ENCODE measurements at places on chromosomes 5 and 9.

DNA sequence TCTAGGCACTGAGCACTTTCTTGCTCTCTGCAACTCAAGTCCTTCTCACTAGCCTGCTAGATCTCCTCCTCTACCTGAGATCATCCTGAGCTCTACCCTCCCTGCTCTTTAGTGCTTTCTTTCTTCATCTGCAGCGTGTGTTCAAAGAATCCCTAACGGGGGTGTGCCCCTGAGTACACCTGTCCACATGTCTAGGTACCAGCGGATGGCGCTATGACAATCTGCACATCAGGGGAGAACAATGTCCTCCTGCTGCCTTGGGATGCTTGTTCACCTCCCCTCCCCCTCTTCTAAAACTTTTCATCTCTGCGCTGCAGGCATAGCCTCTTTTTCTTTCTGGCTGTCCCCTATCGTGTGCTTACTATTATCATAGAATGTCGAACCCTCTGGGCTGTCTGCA is 42.7 kb downstream of the PTPN3 start:
- no peak for DNase-seq

GRCh38 chr5:181200816-181201215 is 4.2 kb downstream of the TRIM7 start:
- no peak for DNase-seq

- no peak for DNase-seq
Measured at GRCh38 chr9:17472126-17472525, 106.7 kb upstream of the SH3GL2 start.

DNA sequence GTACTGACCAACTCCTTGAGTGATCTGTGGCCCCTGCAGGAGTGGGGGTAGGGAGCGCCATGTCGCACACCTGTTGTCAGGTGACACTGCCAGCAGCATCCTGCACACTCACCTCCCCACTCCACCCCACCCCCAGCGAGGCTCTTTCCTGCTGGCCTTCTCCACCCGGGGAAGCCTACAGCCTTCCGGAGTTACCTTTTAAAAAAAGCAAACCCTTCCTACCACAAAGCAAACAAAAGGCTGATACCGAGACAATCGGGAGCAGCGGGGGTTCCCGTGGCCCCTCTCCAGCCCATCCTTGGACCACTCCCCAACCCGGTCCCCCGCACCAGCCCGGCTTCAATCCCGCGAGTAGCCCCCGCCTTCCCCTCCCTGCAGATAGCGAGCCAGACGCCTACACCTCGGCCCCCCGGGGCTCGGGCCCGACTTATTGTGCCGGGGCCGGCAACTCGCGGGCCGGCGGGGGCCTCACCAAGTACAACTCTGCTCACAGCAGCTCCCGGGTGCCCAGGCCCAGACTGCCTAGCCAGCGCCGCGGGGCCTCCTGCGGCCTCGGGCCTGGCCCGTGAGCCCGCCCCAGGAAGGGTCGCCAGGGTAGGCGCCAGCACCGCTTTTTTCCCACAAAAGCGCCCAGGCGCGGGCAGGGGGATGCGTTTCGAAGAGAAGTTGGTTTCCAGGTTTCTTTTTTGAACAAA is 724 bp downstream of the MACROH2A1 start:
- peak; percentile 54 for DNase-seq

GRCh38 chr5:158780656-158781237 is 319.0 kb downstream of the EBF1 start:
- DNase-seq: no peak

- no peak for DNase-seq
Measured at GRCh38 chr5:166324372-166324771, 1967.1 kb upstream of the WWC1 start.

DNA sequence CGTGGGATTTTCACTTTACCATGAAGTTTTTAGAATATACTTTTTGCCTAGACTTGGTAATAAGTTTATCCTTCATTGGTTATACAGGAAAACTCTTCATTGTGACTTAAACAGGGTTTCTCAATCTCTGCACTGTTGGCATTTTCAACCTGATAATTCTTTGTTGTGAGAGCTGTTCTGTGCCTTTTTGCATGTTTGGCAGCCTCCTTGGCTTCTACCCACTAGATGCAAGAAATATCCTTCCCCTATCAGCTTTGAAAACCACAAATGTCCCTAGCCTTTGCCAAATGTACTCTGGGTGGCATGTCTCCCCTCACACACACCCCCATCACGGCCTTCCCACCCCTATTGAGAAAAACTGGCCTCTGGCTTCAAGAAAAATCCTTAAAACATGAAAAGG is 180.9 kb downstream of the ESM1 start:
- DNase-seq: no peak

GRCh38 chr9:26973989-26974388 is 17.8 kb downstream of the IFT74 start:
- no peak for DNase-seq

GRCh38 chr9:136185066-136185465 is 19.9 kb downstream of the LHX3 start:
- no peak for DNase-seq

DNA sequence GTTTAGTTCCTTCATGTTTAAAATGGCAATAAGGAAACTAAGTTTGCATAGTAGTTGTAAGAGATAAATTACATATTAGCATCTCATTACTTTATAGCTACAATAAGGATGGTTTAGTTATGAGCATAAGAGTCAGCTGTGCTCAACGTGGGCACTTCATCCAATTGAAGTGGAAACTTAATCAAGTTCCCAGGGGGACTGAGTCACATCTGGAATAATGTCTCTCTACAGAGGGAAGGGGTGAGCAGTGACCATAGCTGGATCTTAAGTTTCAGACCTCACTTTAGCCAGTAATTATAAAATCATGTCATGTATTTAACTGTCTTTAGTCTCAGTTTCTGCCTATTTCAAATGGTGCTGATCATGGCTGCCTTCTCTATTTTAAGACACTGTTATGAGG is 36.8 kb upstream of the FAM240B start:
- DNase-seq: no peak

GRCh38 chr5:136814619-136815378 is 449.5 kb upstream of the TRPC7 start:
- no peak for DNase-seq

GRCh38 chr5:33688526-33688925 is 203.3 kb downstream of the ADAMTS12 start:
- no peak for DNase-seq

DNA sequence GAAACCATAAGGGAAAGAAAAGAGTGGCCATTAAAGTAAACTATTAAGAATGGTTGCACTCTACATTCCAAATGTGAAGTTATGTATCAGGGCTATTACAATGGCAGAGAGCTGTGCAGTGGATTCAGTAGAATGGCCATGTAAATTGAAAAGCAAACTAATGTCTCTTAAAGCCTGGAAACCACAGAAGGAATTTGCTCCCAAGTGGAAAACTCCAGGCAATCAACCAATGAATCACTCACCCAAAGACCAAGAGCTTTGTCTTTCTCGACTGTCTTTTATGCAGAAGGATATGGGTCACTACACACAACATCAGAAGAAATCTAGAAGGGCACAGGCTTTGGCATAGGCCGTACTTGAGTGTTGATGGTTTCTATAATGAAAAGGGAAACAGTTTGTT is 114.9 kb downstream of the TLE1 start:
- no peak for DNase-seq

DNA sequence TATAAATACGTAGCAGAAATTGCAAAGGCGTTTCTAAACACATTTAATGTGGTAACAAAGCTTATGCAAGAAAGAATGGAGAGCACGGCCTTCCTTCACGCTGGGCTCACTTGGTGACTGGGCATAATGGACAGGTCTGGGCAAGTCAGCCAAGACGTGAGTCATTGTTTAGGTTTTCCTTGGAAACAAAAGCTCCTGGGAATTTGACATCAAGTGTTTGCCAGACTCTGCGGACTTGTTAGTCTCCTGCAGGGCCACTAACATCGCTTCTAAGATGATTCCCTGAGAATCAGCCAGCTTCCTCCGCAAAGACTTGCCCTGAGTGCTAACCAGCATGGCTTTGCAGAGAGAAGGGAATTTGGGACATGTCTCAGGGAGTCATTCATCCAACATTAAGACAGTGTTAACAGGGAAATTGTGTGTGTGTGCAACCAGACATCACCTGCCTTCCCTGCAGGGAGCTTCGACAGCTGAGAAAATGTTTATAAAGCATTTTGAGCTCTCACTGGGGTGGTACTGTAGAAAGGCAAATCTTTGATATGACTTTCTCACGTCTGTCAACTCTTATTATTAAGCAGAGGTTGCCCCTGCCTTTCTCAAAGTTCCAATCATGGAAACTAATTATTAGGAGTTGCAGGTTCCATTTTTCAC is 182.5 kb downstream of the NTRK2 start:
- no peak for DNase-seq

- DNase-seq: no peak
Measured at GRCh38 chr5:111069839-111070238, 1.7 kb upstream of the TSLP start.

DNA sequence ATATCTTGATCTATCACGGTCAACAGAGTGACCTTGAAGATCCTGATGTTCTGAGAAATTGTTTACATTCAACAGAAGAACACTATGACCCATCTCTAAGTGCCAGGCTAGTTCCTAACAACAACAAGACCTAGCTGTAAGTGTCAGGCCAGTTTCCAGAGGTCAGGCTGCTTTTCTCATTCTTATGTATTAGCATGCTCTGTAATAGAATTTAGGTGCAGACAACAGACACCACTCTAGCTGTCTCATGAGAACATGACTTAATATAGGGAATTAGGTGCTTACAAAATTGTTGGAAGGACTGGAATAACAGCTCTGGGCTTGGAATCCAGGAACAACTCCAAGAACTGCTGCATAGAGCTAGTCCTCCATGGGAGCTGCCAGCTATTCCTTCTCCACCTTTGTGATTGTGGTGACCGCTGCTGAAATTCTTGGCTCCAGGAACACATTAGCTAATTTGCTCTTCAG is 138.7 kb downstream of the SNX18 start:
- DNase-seq: no peak

- DNase-seq: no peak
Measured at GRCh38 chr5:35253582-35253981, 23.3 kb upstream of the PRLR start.

- DNase-seq: no peak
Measured at GRCh38 chr5:113182658-113183344, 206.2 kb downstream of the DCP2 start.
